Right renal pelvis (tissue), 4 donors: ENCODE measurements at places on chromosomes 11 and 22.

GRCh38 chr11:124886978-124887666 is 10.5 kb downstream of the ROBO4 start:
- no peak for DNase-seq

DNA sequence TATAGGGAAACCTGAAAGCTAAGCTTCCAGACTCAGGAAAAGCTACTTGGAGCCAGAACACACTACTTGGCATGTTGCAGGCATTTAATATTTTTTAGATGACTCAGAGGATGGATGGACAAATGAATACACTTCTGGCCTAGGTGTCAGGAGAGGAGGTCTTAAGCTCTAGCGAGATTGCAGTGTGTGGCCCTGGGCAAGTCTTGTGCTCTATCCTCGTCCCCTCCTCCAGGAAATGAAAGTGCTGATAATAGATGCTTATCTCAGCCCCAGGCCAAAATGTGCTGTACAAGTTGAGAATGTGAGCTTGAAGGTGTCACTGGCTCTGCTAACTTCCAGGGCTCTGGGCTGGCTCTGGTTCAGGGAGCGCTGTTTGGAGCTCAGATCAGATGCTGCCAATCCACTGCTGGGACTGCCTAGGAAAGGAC is 136.3 kb downstream of the PKNOX2 start:
- DNase-seq = no peak

GRCh38 chr11:130645164-130645842 is 196.9 kb downstream of the ADAMTS15 start:
- DNase-seq = no peak

DNA sequence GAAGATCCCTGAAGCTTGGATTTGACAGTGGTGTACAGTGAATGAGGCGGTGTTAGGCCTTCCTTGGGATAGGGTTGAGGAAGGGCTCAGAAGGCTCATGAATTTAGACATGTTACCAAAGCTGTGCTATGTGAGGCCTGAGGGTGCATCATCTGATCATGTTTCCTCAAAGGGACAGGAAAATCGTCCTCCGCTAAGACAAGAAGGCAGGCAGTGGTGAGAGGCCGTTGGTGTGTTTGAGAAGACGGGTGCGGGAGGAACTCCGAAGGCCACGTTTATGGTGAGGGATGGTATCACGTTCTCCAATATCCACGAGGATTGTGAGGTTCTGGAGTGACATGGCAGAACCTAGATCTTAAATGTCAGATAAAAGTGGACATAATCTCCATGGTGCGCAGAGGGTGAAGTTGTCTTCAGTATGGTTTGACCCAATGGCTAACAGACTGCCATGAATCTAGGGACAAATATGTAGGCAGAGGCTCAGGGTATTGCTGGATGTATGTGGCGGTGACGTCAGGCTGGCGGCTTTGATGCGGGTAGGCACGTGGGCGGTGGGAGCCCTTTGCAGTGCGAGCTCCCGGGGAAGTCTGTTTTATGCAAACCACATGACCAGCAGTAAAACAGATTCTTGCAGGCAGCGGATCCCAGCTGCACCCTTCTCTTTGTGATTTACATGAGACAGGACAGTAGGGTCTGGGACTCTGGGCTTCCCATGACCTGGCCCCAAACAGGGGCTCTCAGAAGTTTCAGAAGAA is 242.3 kb upstream of the B3GAT1 start:
- DNase-seq = no peak

DNA sequence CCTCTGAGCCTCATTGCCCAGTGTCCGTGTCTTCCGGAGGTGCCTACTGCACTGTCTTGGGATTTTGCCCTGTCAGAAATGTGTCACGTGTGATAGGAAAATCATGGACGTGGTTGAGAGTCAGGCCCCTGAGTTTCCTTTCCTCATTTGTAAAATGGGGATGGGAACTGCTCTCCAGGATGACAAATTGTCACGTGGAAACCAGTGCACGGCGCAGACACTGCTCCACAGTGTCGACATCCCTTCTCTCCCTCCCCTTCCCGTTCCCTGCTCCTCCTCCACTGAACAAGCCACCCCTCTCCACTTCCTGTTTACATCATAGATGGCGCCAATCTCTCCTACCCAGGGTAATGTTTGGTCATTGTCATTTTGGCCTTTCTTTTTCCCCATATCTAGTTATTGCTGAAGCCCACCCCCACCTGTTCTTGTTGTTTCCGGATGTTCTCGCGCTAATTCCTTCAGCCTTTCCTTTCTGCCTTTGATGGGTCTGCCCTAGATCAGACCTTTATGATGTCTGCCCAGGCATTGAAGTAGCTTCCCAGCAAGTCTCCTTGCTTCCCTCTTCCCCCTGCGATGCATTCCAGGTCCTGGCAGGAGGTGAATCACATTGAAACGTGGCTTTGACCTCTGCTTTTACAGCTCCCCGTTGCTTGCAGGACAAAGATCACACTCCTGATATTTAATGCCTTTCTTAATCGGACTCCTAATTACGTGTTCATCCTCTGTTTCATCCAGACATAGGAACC is 91.8 kb downstream of the TBC1D22A start:
- no peak for DNase-seq

DNA sequence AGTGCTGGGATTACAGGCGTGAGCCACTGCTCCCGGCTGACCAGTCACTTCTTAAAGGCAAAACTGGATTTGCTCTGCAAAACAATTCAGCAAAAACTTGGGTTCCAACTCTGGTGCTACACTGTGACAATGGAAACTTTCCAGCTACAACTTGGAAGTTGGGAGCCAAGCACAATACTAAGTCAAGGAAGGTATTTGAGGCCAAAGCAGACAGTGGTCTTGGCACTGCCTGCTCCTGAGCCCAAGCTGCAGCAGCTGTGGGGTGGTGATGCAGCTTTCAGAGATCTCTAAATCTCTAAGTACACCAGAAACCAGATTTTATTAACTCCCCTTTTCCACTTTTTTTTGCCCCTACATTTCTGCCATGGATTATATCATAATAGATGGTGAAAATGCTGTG is 17.5 kb downstream of the ADM start:
- no peak for DNase-seq

GRCh38 chr11:95293116-95293515 is 62.1 kb upstream of the SESN3 start:
- no peak for DNase-seq

- no peak for DNase-seq
These were observed 16.6 kb upstream of the BCR start for GRCh38 chr22:23163665-23164064.

- no peak for DNase-seq
These were observed 156.4 kb upstream of the PITPNB start for GRCh38 chr22:28075358-28075981.

DNA sequence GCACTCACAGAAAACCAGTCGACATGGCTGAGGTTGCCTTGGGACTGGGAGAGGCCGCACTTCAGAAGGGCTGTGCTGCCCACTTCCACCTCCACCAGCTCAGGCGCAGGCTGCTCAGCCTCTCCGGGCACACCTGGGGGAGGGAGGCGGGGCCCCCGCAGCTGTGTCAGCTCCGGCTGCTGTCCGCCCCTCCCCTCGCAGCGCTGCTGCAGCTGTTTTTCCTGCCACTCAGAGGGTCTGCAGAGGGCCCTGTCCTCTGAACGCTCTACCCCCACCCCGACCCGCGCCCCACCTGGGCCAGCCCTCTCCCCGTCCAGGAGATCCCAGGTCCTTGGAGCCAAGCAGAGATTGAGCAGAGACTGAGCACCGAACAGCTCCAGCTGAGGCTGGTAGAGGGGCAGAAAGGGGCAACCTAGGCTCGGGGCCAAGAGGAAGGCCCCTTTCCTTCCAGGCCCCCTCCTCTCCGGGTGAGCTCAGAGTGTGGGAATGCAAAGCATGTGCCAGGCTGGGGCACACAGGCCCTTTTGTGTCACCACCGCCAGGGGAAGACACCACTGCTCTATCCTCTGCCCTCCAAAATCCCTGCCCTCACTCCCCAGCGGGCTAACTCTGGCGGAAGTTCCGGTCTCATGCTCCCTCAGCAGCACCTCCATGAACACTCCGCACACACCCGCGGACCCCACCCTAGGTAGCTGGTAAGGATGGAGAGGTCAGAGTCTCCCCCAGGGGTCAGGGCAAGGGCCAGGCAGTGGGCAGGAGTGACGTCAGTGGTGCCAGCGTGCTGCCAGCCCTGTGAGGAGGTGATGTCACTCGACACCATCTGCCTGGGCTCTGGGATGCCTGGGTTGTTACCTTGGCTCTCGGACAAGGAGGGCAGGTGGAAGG is 1.6 kb downstream of the MCAM start:
- no peak for DNase-seq

- DNase-seq = no peak
These were observed 13.5 kb downstream of the ACO2 start for GRCh38 chr22:41482319-41482935.

DNA sequence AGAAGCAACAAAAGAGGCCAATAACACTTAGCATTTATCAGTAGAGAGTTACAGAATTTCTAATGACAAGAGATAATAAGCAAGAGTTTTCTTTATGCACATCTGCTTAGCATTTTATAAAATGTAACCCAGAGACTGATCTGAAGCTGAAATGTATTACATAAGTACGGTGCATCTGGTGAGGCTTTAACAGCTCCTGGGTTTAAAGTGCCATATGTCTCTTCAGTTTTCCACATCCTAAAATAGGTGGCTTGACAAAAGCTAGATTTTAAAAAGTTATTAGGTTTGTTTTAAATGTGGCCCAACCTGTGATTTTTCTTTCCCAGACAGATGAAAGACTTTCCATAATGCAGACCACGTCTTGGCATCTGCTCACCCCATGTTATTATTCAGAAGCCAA is 620.7 kb upstream of the ARHGAP42 start:
- no peak for DNase-seq

DNA sequence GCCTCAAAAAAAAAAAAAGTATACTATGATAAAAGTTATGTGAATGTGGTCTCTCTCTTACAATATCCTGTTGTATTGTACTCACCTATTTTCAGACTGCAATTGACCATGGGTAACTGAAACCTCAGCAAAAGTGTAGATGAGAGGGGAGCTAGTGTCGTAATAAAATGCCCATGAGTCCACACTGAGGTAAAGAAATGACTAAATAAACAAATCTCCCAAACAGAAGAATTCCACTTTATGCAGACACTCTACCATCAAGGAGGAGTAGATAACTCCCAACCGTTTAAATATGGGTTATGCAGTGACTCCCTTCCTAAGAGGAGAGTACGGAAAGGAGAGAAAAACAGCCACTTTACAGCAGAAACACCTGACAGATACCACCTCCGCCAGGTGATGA is 14.6 kb downstream of the GNB1L start:
- DNase-seq = no peak
